ENCODE measurements at places on chromosomes 4 and X. TPM values are rescaled to one million over a fixed set of nuclear protein-coding genes. Genes with fewer than 3 reads are reported as not detected.
A peak's percentile ranks its signal among the peaks of the same experiment; 100 is the strongest.

MAGEH1 gene
- total RNA-seq = 16.4 TPM

DNA sequence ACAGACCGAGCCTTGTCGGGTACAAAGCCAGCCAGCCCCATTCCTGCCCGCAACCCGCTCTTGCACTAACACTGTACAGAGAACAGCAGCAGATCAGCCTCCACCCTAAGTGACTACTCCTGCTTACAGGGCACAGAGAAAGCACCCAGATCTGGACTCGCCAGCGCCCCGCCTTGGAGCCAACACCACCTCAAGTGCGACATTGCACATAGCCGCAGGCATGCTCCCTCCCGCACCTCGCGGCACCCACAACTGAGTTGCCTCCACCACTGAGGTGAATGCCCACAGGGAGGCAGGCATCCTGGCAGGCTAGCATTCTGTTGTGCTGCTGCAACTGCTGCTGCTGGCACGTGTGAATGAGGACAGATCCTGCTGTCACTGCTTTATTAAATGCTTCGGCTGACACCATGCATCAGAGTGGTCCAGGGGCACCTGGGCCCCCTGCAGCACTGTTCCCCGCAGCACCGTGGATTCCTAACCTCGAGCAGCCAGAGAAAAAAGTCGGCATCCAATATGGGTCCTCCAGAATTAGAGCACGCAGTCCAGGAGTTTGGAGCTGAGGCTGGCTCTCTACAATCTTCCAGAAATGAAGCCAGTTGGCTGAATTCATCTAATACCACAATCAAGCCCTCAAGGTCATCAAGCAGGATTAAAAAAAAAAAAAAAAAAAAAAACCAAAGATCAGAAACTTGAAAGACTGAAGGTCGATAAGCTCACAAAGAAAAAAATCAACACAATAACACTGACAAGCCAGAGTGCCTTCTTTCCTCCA is 352.9 kb downstream of the GASK1B start:
- no peak for DNase-seq

DNA sequence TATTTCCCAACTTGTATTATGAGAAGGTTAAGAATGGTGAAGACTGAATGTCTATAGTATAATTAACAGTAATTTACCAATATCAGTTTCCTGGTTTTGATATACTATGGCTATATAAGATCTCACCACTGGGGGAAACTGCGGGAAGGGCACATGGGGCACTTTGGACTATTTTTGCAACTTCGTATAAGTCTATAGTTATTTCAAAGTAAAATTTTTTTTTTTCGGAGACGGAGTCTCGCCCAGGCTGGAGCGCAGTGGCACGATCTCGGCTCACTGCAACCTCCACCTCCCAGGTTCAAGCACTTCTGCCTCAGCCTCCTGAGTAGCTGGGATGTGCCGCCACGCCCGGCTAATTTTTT is 46.1 kb downstream of the CXorf58 start:
- peak; percentile 33 for DNase-seq

DNA sequence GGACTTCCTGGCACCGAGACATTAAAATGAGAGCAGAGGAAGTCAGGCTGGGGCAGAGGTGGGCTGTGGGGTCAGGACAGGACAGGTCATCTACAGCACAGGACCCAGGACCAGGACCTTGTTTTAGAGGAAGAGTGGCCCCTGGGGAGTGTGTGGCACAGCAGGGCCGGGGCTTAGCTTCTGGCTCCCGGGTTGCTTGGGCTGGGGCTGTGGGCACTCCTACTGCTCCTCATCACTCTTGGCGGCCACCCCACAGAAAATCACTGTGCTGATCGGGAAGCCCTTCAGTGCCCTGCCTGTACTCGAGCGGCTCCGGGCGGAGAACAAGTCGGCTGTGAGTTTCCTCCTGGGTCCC is 8.1 kb upstream of the ATP6AP1 start:
- DNase-seq = no peak

- DNase-seq = no peak
Observed at GRCh38 chrX:11447418-11447817, 154.2 kb downstream of the AMELX start.

GRCh38 chr4:152665691-152666395 is 14.0 kb downstream of the TMEM154 start:
- no peak for DNase-seq

SLC2A9 gene
- total RNA-seq = 0.54 TPM

HTRA3 gene
- not detected for total RNA-seq

- no peak for DNase-seq
Observed at GRCh38 chr4:24278693-24279092, 305.7 kb downstream of the DHX15 start.

RNF212 gene
- total RNA-seq = 3.3 TPM

PHOX2B gene
- not detected for total RNA-seq

PLAC8 gene
- total RNA-seq = 88.7 TPM

DNA sequence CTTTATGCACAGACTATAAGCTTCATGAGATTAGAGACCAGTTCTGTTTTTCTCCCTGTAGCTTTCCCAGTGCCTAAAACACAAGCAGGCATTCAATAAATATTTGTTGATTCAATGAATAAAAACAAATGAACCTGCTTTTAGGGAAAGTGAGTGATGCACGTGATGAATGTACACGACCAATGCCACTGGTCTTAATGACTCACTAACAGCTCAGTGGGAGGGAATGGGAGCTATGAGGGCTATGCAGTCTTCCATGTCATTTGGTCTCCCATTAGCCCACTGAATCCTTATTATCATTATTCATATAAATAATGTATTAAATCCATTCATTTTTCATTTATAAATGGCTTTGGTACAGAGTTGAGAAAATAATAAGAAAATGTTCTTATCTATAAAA is 247.4 kb downstream of the FBXO8 start:
- no peak for DNase-seq

KCND1 gene
- 2.5 TPM for total RNA-seq

DNA sequence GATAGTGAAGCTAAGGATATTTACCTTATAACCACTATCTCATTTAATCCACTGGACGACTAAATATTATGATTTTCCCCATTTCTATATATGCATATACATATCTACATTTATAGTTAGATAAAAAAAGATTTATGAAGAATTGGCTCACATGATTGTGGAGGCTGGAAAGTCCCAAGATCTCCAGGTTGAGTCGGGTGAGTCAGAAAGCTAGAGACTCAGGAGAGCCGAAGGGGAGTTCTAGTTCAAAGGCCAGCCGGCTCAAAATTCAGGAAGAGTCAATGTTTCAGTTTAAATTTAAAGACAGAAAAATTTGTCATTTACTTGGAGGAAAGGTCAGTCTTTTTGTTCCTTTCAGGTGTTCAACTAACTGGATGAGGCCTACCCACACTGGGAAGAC is 158.2 kb upstream of the CPEB2 start:
- no peak for DNase-seq

DNA sequence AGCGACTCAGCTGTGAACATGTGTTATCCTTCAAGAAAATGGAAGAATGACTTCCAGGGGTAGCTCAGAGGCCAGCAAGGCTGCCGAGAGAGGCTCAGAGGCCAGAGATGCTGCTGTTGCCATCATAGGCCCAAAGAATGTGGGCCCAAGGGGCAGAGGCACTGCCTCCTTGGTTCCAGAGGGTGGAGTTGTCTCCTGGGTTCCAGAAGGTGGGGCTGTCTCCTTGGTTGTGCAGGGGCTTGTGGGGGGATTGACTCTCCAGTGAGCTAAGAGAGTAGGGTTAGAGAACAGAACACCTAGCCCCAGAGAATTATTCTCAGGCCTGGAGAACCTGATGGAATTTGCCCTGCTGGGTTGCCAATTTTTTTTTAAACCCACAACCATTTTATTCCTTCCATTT is 62.6 kb downstream of the DGKK start:
- no peak for DNase-seq

- DNase-seq = peak; percentile 74
Observed at GRCh38 chr4:140049024-140049848, 104.7 kb downstream of the MAML3 start.

DNA sequence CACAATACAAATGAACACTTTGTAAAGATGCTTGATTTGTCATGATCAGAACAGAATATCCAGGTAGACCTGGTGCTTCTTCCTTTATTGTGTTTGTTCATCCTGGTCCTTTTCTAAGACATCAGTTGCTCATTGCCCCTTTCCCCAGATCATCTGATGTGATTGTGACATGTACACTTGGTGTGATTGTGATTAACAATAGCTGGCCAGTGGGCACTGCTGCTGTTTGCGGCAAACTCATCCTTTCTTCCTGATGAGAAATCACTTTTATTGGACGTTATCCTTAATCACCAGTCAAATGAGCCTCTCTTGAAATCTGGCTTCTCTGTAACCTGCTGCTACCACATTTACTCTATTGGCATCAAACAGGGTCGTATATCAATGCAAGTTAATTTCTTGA is 135.1 kb downstream of the PCDH7 start:
- no peak for DNase-seq

PRKG2 gene
- 0.54 TPM for total RNA-seq

GRCh38 chr4:59060895-59061294 is 1950.7 kb upstream of the IGFBP7 start:
- DNase-seq = no peak

- no peak for DNase-seq
Observed at GRCh38 chr4:120520761-120521160, 401.8 kb downstream of the PRDM5 start.

SOX3 gene
- total RNA-seq = not detected

AADAT gene
- not detected for total RNA-seq

MXRA5 gene
- total RNA-seq = not detected

DNA sequence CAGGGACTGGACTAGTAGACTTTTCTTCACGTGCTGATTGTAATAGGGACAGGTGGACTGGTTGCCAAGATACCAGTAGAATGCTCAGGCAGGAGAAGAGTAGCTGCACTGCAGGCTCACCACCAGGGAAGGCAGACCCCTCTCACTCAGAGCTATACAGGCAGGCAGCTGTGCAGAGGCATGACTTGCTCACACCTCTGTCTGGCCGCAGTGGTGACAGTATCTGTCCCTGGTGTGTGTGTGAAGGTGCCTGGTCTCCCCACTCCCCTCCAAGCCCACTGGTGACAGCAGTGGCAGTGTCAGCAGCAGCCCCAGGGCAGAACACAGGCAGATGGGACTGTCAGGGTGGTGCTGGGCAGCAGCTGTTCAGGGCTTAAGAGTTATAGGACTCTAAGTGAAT is 140.7 kb downstream of the RPS6KA6 start:
- DNase-seq = no peak

CPE gene
- not detected for total RNA-seq

ITM2A gene
- total RNA-seq = 63.1 TPM

DNA sequence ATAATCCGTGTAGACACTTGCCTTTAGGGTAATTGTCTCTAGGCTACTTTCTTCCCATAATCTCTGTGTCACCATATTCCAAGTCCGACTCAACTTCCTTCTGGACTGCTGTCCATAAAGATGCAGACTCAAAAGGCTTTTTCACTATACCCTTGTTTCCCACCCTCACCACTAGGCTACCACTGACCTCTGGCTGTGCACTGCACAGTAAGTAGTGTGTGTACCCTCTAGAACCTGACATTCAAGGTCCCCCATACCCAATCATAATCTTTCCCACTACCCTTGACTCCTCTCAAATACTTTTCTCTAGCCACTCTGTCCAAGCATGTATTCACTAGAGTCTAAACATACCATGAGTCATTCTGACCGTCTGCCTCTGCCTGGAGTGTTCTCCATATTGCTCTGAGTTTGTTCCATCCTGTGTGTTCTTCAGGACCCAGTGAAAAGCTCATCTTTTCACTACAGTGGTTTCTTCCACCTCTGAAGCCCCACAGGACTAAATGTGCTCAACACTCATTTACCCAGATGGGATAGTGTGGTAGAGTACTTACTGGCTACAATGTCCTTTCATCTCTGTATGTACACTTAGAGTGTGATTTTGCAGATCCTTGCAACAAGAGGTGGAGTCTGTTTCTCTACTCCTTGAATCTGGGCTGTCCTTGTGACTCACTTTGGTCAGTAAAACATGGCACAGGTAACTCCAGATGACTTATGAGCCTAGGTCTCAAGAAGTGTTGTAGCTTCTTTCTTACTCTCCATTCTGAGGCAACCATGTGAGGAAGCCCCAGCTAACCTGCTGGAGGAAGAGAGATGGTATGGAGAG is 17.4 kb downstream of the JADE3 start:
- DNase-seq = no peak

- peak; percentile 57 for DNase-seq
Observed at GRCh38 chr4:113684534-113685091, 76.9 kb downstream of the CAMK2D start.

GRCh38 chrX:17007134-17007768 is 60.8 kb downstream of the REPS2 start:
- DNase-seq = no peak

- peak; percentile 22 for DNase-seq
Observed at GRCh38 chrX:13898083-13898482, 81.2 kb upstream of the GPM6B start.

- no peak for DNase-seq
Observed at GRCh38 chr4:117692538-117692937, 341.7 kb upstream of the NDST3 start.

DNA sequence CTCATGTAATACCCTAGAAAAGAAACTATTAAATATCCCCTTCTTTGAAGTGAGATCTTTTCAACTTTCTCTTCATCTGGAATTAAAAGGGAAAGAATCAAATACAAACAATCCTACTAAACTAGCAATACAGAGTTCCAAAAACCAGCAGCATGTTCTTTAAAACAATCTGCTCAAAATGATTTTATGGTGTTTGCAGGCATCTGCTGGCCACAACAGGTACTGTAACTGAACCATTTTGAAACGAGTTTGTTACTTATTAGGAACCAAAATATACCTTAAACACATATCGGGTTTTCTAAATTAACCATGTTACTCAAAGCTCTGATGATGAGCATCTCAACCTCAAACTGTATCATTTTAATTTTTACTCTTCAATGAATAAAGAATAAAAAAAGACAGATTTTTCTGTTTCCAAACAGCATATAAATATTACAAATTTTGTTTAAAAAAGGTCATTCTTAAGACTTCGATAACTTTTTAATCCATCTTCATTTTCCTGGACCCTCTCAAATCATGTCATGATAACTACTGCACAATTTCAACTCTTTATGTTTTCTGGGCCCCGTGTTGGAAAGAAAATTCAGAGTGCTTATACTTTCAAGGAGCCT is 56.5 kb downstream of the ARAP2 start:
- peak; percentile 43 for DNase-seq

- peak; percentile 47 for DNase-seq
Observed at GRCh38 chr4:4852591-4853362, 6.7 kb upstream of the MSX1 start.

CORIN gene
- total RNA-seq = 0.34 TPM

SHISA3 gene
- total RNA-seq = not detected

DNA sequence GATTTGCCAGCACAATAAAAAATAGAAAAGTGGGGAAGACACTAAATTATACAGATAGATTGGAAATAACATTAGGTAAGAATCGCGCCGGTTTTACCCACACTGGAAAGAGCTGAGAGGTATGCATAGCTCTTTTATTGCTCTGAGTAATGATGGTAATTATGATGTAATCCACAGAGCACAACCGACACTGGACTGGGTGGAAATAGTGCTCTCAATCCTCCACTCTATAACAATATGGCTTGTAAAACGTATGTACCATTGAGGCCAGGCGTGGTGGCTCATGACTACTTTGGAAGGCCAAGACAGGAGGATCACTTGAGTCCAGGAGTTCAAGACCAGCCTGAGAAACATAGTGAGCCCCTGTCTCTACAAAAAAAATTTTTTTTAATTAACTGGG is 104.3 kb upstream of the RAPGEF2 start:
- DNase-seq = no peak

EFHC2 gene
- total RNA-seq = 0.20 TPM

- DNase-seq = no peak
Observed at GRCh38 chr4:54224996-54225597, 4.0 kb upstream of the PDGFRA start.

- no peak for DNase-seq
Observed at GRCh38 chr4:33959519-33959918, 2284.8 kb downstream of the ARAP2 start.
